ENCODE measurements at places on chromosomes 3 and 15. TPM values are rescaled to one million over a fixed set of nuclear protein-coding genes. Genes with fewer than 3 reads are reported as not detected.

DNA sequence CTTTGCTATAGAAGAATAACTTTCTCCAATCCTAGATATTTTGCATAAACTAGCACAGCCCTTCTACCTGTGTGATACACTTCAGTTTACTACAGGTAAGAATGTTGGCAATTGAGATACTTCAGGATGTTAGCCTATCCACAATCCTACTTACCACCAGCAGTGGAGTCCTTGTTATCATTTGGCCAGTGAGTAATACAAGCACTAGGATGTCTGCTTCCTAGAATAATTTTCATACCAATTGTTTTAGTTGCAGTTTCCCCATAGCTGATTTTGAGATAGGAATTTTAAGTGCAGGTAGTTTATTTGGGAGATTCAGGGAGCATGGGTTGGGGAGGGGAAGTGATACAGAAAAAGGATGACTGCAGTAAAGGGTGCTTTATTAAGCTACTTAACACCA lies 147.2 kb downstream of the EPHA6 start:
- DNase-seq = no peak

- no peak for DNase-seq
Measured at GRCh38 chr3:61420136-61420759, 141.1 kb upstream of the PTPRG start.

The SLC25A36 gene
- polyA plus RNA-seq = 179 TPM

DNA sequence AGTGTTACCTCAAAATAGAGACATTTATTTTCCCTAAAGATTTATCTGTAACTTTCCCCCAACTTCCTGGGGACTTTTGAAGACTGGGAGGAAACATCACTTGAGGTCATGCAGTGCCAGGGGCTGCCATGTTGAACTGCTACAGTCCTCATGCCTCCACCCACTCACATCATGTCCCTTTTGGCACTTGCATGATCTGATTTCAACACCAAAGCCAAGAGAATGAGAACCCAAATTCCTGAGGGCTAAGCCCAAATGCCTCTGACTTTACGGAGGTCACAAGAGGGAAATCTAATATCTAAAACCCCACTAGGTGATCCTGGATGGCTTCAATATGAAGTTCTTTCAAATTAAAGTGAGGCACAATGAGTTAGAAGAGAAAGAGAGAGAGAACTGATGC lies 213.1 kb downstream of the NTRK3 start:
- no peak for DNase-seq

DNA sequence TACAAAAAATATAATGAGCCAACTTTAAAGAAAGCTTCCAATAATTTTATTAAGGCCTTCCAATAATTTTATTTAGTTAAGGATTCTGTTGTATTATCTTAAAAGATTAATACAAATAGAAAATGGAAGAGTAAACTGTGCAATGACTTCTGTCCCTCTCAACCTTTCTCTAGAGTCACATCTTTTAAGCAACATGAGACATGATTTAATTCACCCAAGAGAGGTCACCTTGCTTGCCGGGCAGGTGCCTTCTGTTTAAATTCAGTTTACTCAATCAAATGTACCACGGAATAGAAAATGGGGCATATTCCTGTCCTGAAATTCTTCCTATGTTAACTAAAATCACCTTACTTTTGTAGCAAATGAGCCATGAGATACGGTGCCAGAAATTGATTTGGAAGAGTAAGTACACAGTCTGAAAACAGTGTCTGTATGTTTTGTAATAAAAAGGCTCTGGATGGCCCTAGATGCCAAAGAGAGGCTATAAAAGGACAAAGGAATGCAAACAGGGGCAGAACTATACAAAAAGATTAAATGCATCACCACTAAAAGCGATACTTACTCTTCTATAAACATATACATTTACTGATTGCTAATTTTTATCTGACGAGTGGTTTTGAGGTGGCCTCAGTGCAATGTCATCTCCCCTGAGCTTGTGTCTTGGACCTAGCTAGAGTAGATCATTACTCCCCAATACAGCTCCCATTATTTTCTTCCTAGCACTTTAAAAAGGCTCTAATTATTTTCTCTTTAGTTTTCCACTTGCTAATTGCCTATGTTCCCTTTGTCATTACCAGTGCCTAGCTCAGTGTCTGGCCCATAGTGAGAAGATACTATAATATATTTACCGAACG lies 134.0 kb downstream of the FHIT start:
- DNase-seq = no peak

The UBA7 gene
- polyA plus RNA-seq = 43.5 TPM

- DNase-seq = no peak
Measured at GRCh38 chr15:57592836-57593420, 1.2 kb downstream of the MYZAP start.

The NPAP1 gene
- 0.70 TPM for polyA plus RNA-seq

DNA sequence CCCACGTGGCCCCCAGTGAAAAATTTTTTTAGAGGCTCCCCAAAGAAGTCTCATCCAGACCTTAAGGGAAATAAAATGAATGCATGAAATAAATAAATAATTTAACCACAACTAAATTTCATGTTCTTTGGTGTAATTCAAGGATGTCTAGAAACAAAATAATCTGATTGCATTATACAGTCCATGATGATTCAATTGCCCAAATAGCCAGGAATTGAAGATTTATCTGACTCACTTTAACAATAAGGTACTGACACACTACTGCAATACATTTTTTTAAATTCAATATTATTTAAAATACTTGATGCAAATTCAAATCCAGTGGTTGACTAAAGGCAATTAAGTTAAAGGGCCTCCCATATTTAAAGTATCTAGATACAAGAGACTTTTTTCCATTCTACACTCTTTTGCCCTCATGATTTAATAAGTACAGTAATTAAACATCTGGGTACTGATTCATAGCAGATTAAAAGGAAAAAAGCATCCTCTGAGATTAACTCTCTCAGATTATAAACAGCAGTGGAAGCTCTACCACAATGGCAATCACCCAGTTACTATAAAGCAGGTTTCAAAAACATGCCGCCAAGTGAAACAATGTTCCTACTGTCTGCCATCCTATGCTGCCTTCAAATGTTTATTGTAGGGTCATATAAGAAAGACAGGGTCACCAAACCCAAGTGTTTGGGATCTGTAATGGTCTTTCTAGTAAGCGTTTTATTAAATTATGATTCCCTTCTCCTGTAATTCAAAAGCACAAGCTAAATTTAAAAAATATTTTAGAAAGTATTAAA lies 9.9 kb downstream of the UQCC5 start:
- no peak for DNase-seq

DNA sequence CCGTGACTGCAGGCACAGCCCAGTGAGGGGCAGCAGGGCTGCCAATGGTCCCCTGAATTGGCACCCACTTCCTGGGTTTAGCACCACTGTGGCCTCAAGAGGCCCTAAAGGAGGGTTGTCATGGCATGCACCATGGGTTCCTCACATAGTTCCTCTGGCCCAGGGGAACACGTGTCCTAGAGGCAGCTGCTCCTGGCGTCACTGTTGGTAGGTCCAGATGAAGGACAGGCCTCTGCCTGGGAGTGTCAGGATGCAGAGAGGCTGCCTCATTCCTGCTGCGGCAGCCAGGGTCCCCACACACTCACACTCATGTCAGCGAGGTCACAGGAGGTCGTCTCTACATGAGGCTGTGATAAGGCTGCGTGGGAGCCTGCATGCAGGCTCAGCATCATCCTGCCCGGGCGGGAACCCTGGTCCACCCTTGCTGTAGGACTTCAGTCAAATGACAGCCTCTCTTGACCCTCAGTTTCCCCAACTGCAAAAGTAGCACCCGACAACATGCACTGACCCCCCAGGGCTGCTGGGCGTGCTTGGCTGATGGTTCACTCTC lies 26.1 kb upstream of the SFMBT1 start:
- no peak for DNase-seq

DNA sequence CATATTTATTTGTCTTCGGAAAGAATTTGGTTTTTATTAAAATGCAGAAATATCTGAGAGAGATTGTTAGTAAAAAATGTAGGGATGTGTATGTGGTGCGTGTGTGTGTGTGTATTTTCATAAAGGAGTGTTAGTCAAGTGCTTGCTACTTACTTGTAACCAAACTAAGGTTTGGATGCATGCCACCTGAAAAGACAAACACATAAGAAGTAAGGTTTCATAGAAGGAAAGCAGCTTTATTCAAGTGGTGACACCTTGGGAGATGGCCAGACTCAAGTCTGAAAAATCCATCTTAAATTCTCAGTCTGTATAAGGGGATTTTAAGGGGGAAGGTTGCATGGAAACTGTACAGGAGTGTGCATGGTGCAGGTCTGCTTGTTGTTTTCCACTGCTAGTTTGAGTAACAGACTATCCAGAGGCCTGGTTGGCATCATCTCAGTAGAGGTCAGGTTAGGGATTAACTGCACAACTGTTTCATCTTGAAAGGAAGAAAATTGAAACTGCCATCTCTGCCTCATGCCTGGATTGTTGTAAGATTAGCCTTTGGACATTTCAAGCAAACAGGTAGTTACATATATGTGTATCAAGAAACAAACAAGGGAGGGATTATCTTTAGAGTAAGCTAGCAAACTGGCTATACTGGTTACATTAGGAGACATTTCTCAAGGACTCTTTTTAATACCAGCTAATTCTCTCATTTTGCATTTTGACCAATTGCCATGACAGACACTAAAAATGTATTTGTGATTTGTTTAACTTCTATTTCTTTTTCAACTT lies 196.7 kb downstream of the EPHA6 start:
- DNase-seq = no peak

DNA sequence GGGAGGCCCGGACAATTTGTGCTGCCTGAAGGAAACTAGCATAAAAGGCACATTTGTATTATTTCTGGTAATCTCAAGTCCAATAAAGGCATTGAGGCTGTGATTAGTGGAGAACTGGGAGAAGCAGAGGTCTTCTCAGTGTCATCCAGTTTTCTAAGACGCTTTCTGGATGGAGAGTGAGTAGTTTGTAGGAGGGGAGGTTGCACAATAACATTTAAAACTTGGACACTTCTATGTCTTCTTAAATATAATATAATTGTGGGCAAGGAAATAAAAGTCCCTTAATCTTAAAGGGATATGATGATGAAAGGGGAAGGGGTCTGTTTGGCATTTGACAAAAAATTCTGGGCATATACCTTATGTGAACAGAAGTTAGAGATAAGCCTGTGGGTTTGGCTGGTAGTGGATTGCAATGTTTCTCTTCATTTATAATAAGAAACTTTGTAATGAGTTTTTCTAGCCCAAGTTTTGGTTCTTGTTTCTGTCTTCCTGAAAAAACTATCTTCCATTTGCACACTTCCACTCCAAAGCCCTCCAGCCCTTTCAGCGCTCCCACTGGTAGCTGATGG lies 291.6 kb upstream of the TGFBR2 start:
- DNase-seq = no peak

The FOXL2 gene
- not detected for polyA plus RNA-seq

DNA sequence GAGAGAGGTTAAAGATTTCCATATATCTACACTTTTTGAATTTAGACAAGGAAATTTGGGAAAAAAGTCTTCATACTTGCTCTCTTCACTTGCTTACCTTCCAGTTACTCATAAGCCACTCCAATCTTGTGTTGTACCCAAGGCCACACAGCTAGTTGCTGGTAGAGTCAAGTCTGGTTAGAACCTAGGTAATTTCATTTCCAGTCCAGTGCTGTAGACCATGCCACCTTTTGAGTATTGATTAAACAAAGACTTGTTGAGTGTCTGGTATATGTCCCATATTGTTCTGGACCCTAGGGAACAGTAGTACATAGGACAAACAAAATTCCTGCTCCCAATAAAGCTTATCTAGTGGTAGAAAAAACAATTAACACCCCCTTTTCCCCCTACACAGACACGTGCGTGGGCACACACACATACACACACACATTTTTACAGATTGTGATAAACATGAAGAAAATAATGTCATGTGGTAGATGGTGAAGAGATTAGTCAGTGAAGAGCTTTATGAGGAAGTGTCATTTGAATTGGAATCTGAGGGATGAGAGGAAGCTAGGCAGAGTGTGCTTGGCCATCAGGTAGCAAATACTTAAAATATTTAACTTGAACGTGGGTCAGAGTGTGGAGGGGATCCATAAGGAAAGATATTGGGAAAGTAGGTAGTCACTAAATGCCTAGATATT lies 2.1 kb downstream of the CMC1 start:
- no peak for DNase-seq
